ENCODE measurements at places on chromosomes 7 and 10. TPM values are rescaled to one million over a fixed set of nuclear protein-coding genes. Genes with fewer than 3 reads are reported as not detected.

DNA sequence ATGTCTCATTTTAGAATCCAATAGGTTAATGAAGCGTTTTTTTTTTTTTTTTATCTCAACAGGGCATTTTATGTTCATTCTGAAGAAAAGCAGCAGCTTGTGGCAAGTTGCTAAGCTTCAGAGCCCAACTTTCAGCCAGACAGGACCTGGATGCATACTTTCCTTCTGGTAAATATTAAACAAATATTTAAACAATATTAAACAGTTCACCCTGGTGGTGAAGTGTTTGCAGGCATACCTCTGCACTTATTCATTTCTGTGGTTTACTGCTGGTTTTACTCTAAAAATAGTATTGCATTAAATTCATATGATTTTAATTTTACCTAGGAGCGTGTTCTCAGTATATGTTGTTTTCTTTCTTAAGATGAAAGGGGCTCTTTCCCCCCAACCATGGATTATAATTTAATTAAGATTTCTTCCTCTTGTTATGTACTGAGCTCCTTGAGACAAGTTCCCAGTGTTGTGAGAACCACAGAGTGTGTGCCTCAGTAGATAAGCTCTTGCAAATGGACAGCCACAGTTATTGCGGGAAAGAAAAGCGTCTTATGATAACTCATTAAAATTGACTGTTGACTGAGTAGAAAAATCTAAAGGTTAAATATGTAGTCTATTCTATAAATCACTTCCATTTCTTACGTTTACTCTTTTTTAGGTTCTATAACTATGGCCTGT is 155.8 kb downstream of the MALRD1 start:
- H3K27ac ChIP-seq, result no peak overlapping the region
- H3K4me1 ChIP-seq, result no peaks in the 10 kb centered on the region
- DNase-seq, result no peak

The CLEC2L gene
- total RNA-seq, result 2.6 TPM

DNA sequence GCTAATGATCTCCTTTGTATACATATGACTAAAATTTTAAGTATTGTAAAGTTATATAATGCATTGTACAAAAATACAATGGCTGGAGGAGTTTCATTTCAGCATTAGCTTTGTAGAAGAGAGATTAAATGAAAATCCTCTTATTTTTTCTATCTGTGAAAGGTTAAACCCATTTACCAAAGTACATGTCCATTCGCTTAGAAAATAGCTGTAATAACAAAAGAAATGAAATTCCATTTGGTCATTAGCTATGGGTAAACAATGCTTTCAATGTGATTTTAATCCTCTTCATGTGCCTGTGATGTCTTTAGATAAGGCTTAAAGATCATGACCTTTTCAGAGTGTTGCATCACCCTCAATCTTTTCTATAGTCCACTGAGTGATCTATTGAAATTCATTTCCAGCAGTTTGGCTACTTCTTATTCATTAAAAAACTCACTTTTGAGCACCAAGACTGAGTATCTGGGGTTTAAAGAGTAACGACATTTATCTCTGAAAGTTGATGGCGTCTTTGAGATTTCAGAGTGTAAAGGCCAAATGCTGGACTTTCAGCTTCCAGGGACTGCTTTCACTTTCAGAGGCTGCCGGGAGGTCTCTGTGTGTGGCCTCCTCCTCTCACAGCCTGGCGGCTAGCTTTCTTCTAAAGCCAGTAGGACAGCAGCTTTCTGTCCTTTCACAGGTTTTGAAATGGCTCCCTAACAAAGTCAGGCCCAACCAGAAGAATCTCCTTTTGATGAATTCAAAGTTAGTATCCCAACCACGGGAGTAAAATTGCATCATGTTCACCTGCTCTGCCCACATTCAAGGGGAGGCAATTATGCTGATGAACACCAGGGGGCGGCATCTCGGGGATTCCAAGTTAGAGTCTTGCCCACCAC is 701.4 kb upstream of the COBL start:
- H3K27me3 ChIP-seq, result no peaks in the 10 kb centered on the region
- H3K4me3 ChIP-seq, result no peak overlapping the region
- H3K4me1 ChIP-seq, result no peaks in the 10 kb centered on the region
- no peak overlapping the region for H3K27ac ChIP-seq
- DNase-seq, result no peak

DNA sequence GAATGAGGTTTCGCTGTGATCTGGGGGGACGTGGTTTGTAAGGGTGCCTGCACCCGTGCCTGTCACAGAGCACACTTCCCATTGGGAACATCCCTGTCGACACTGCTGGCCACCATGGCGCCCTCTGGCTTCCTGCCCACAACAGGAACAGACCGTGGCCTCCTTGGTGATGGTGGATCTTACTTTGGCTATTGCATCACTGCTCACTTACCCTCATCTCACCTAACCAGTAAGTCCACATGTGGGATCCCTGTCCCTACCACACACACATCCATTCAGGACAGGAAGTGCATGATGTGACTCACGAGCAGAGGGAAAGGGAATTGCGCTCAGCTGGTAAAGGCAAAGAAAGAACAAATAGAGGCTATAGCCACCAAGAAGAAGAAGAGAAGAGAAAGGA is 26.2 kb upstream of the SEC61G start:
- H3K4me1 ChIP-seq, result peaks cover 4% of the 10 kb centered on the region
- peaks cover 5% of the 10 kb centered on the region for H3K27me3 ChIP-seq
- H3K27ac ChIP-seq, result no peak overlapping the region
- H3K36me3 ChIP-seq, result no peaks in the 10 kb centered on the region
- H3K4me3 ChIP-seq, result no peak overlapping the region
- DNase-seq, result no peak

DNA sequence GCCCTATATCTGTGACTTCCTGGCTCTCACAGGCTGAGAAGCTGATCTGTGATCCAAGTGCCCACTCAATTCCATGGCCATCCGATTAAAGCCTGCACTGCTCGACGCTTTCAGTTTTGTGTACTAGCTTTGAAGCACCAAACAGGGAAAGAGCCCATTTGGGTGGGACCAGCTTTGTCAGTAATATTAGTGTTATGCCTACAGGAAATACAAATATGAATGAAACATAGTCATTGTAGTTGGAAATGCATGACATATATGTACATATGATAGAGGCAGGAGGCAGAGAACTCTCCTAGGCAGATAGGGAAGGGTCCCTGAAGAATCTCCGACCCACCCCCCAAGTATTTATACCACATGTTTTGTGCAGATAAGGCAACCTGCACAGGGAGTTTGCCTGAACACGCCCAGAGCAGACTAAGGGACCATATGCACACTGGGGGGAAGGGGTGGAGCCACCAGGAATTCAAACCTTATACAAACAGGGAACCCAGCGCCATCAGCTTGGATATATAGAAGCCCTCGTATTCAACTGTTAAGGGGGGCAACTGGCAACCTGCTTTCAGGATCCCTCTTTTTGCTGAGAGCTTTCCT is 653.2 kb downstream of the PARD3 start:
- no peak overlapping the region for H3K4me3 ChIP-seq
- H3K4me1 ChIP-seq, result no peaks in the 10 kb centered on the region
- H3K27ac ChIP-seq, result no peak overlapping the region

- H3K27ac ChIP-seq, result no peak overlapping the region
- H3K27me3 ChIP-seq, result no peaks in the 10 kb centered on the region
- H3K36me3 ChIP-seq, result no peaks in the 10 kb centered on the region
These were observed 1018.1 kb downstream of the XPNPEP1 start for GRCh38 chr10:108905171-108905570.

DNA sequence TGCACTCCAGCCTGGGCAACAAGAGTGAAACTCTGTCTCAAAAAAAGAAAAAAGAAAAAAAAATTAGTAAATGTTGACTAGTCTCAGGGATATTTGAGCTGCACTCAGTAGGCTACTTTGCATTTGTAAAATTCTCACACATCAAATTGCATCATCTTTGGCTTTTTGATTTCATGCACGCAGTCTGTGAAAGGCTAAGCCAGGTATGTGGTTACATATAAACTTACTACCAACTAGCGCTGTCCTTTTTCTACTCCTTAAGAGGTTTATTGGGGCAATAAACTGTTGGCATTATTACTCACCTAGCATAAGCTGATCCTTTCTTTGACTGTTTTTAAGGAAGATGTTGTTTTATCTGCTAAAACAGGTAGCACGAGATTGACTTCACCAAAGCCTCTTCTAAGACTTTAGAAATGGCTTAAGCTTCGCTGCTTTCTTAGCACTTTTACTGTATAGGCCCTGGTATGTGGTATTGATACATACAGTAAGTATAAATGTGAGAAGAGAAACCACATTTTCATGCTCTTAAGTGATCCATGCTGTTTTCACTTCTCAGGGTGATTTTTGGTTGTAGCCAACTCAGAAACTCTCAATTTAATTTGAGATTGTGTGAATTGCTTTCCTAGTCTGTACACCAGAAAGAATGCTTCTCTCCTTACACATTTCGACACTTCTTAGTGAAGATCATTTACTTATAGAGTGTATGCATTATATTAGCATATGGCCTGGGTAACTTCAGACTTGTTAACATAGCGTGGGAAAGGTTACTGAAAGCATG is 323.9 kb downstream of the AUTS2 start:
- no peak overlapping the region for H3K4me3 ChIP-seq
- H3K27ac ChIP-seq, result no peak overlapping the region
- no peak for DNase-seq
- H3K36me3 ChIP-seq, result no peaks in the 10 kb centered on the region

- no peaks in the 10 kb centered on the region for H3K4me1 ChIP-seq
- no peak for DNase-seq
- H3K27me3 ChIP-seq, result no peaks in the 10 kb centered on the region
- H3K36me3 ChIP-seq, result no peaks in the 10 kb centered on the region
- H3K4me3 ChIP-seq, result no peak overlapping the region
These were observed 104.8 kb upstream of the LAMB4 start for GRCh38 chr7:108234971-108235450.

The RNF148 gene
- 0.24 TPM for total RNA-seq

DNA sequence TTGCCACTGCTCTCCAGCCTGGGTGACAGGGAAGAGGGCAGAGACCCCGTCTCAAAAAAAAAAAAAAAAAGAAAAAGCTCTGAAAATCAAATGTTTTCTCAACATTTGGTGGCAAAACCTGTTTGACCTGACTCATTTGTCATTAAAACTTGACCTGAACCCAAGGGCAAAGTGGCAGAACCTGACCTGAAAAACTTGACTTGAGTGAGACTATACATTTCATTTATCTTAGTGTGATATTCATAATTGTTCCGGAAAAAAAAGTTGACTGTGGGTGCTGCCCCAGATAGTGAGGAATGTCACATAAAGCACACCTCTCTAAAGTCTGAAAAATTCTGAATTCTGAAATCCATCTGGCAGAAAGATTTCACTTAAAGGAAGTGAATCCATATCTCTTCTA is 2.3 kb upstream of the TAX1BP1 start:
- peaks cover 5% of the 10 kb centered on the region for H3K4me1 ChIP-seq
- H3K27me3 ChIP-seq, result no peaks in the 10 kb centered on the region
- no peak overlapping the region for H3K27ac ChIP-seq
- no peak for DNase-seq
- no peak overlapping the region for H3K4me3 ChIP-seq
- no peaks in the 10 kb centered on the region for H3K36me3 ChIP-seq

The RASSF4 gene
- 17.9 TPM for total RNA-seq

DNA sequence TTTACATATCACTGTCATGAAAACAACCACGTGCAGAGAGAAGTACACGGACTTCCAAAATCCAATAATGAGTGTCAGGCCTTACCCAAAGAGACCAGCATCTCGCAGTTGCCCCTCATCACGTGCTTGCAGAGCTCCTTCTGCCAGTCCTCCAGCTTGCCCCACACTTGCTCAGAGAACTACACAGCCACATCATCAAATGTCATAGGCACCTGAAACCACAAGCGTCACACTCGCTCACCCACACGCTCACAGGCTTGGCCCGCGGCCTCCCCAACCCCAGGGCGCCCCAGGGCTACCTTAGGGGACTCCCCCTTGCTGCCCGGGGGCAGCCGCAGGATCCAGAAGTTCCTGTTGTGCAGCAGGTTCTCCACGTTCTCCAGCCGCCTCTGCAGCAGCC is 123.4 kb upstream of the ZNF746 start:
- no peak overlapping the region for H3K4me3 ChIP-seq
- DNase-seq, result no peak
- no peak overlapping the region for H3K27ac ChIP-seq
- H3K27me3 ChIP-seq, result peaks cover 4% of the 10 kb centered on the region
- peaks cover 18% of the 10 kb centered on the region for H3K4me1 ChIP-seq

All from thymus (tissue), 14 donors.